ENCODE measurements at places on chromosomes 1 and 21. TPM values are rescaled to one million over a fixed set of nuclear protein-coding genes. Genes with fewer than 3 reads are reported as not detected.

The KAZN gene
- total RNA-seq, result 5.3 TPM

The CELA3B gene
- total RNA-seq, result not detected

The ACOT7 gene
- total RNA-seq, result 82.0 TPM

The CYP4B1 gene
- total RNA-seq, result not detected

The OR2L13 gene
- not detected for total RNA-seq

The TRPM2 gene
- total RNA-seq, result not detected

The LCE2C gene
- not detected for total RNA-seq

The CDC14A gene
- total RNA-seq, result 1.5 TPM

The APH1A gene
- 88.6 TPM for total RNA-seq

The TPRG1L gene
- 30.1 TPM for total RNA-seq

The OR10K2 gene
- not detected for total RNA-seq

The C1orf87 gene
- not detected for total RNA-seq

The CD48 gene
- not detected for total RNA-seq

The SH2D2A gene
- total RNA-seq, result 0.53 TPM

The SH2D5 gene
- total RNA-seq, result 2.5 TPM

The FCAMR gene
- total RNA-seq, result not detected

The DNALI1 gene
- total RNA-seq, result 4.4 TPM

The AMY2A gene
- not detected for total RNA-seq

The FMO2 gene
- 0.62 TPM for total RNA-seq

The SPRR2A gene
- not detected for total RNA-seq

The CLEC20A gene
- total RNA-seq, result not detected

The PPM1J gene
- 0.53 TPM for total RNA-seq

The NPPA gene
- not detected for total RNA-seq

The DNAI4 gene
- 9.1 TPM for total RNA-seq

The HORMAD1 gene
- 0.40 TPM for total RNA-seq

The VAV3 gene
- 0.31 TPM for total RNA-seq

The ACKR1 gene
- total RNA-seq, result not detected

The RSPH1 gene
- total RNA-seq, result 0.13 TPM

The TMEM125 gene
- not detected for total RNA-seq

The LRRC39 gene
- total RNA-seq, result 0.40 TPM

The SIM2 gene
- not detected for total RNA-seq

The SPRR1B gene
- total RNA-seq, result not detected

The C1QC gene
- 0.13 TPM for total RNA-seq

The LDLRAD1 gene
- total RNA-seq, result not detected

The KDM1A gene
- 63.7 TPM for total RNA-seq

The ZNF593OS gene
- 0.19 TPM for total RNA-seq

The AMPD2 gene
- 85.6 TPM for total RNA-seq

All from aortic smooth muscle cell (primary cell).